Endothelial cell of umbilical vein (primary cell): ENCODE measurements at places on chromosomes 5 and 9. TPM values are rescaled to one million over a fixed set of nuclear protein-coding genes. Genes with fewer than 3 reads are reported as not detected.

DNA sequence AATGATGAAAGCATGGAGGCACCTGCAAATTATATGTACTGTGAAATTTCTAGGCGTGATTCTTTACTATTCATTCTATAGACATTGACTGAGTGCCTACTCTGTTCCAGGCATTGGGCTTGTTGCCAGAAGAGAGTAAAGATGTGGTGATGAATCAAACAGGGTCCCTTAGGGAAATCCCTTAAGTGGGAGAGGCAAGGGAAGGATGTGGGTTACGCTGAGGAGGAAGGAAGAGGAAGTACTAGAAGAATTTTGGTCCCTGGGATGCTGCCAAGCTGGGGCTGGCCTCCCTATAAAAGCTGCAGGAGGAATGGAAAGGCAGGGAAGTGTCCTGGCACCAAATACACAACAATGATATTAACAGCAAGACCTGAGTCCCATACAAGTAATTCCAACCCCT lies 76.7 kb upstream of the SPOCK1 start:
- DNase-seq = peak; percentile 57

DNA sequence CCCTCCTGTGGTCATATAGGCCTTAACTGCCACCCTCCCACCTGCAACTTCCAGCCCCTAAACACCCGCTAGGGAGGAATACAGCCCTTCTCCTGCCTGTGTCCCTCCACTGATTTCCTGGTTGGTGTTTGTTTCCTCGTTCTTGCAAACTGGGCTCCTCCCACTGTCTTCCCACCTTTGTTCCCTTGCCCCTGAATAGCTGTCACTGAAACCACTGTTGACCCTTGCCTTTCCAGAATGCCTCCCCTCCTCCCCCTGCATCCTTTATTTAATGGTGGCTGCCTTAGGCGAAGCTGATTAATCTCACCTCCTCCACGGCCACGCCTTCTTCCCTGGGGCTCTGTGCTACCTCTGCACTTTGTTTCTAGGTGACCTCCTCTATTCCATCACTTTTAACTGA lies 626.7 kb downstream of the BNC2 start:
- no peak for DNase-seq

- DNase-seq = no peak
Measured at GRCh38 chr9:86955561-86955960, 8.3 kb upstream of the GAS1 start.

DNA sequence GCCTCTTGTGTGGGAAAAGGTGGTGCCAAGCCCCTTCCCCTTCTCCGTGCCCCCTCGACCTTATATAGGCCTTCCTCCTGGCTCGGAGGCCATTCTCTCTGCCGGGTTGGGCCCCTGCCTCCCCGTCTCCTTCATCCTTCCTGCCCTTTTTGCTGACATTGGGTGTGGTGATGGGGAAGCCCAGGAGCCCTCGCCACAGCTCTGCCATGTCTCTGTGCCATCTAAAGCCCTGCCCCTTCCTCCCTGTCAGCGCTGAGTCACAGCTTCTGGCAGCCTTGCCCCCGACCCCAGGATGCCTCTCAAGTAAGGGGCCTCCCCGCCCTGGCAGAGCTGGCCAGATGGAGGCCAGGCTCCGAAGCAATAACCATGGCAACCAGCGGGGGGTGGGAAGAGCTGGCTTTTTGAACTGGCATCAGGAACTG lies 30.4 kb downstream of the JADE2 start:
- DNase-seq = peak; percentile 91

- DNase-seq = no peak
Measured at GRCh38 chr5:36059571-36060419, 6.9 kb downstream of the UGT3A2 start.

DNA sequence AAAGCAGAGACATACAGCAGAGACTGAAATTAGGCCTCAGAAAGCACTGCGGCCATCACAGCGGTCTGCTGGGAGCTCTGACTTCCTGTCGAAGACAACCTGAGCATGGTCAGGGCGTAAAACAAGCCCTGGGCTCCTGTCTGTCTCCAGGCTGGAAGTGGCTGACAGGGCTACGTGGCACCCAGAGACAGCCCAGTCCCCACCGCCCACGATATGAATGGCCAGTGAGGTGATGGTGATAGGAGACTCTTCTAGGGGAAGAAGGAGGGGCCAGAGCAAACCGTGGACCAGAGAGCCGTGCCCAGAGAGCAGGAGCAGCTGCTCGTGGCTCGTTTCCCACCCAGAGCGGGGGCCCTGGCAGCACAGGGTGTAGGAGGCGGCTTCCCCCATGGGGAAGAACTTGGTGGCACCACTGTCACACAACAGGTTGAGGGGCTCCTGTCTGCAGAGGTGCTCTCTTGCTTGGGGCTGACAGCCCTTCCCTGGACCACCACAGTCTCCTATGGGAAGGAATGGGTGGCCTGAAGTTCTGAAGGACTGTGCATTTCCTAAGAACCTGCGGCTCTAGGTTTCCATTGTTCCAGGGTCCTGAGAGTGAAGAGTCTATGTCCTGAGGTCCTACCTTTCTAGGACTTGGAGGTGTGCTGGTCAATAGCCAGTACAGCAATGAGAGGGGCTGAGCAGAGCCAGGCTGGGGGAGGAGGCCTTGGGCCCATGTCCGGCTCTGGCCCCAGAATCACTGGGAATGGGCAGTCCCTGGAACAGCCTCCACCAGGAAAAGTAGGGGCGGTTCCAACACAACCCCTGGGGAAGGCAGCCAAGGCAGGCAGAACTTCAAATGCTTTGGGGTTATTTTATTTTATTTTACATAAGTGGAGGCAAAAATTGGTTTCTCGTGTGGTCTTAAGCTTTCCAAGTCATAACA lies 56.4 kb downstream of the BARX1 start:
- no peak for DNase-seq

DNA sequence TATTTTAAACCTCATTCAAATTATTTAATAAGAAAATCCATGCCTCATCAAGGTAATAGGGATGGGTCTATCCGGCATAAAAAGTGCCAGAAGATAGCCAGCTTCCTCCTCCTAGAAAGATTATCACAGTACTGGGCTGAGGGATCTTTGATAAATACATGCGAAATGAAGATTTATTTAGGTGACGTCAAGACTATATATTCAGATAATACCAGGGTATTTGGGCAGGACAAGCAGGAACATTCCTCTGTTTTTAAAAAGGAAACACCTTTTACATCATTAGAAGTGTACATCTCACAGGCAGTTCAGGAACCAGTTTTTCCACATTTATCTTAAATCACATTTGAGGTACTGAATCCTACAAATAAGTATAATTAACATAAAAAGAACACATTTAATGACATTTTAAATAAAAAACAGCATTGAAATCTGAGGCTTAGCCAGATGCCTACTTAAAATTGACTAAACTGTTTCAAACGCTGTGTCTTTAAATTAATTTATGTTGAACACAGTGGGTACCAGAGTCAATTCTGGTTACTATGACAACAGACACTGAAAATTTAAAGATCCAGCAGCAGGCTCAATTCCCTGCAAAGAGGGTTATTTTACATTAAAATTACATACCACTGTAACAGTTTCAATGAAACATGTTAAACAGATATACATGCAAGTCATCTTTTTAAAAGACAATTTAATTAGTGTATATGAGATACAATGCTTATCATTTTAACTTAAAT lies 124.7 kb upstream of the SLCO6A1 start:
- no peak for DNase-seq

DNA sequence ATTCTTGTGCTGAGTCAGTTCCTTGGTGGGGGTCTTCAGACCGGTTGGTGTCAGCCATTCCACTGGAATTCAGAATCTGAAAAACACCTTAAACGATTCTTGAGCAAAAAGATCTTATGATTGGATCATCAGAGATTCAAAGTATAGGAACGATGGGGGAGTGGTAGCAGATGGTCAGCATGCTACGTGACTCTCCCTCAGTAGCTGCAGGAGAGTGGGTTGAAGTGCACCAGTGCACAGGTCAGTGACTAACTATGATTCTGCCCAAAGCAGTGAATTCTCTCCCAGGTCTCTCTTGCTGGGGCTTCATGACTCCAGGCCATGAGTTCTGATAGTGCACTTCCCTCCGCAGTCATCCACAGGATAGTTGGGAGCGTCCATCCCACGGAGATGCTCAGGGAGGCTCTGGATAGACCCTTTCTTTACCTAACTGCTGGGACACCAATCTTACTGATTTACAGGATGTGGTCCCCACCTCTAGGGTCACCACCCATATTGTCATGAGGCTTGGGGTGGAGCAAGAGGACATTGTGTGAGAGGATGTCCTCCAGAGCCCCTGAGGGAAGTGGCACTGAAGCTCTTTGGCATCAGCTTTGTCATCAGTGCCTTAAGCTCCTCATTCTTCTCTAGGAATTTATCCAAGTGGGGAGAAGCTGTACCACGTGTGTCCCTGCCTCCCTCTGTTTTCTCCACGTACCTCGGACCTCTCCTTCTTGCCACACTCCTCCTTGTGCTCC lies 62.0 kb downstream of the RASGRF2 start:
- no peak for DNase-seq

DNA sequence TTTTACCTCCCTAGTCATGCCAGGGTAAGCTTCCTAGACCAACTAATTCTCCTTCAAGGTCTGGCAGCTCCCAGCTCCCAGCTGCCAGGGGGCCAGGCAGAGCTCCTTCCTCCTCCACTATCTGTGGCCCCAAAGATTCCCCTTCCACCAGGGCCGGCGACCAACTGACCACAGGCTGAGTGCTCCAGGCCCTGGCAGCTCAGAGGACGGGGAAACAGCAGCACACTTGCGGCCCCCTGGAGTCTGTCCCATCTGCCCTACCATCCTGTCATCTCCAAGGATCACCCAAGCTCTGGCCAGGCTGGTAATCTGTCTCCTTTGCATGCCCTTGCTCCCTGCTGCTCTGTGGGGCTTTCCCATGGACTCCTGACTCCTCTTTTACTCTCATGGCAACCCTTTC lies 31.2 kb upstream of the BASP1 start:
- DNase-seq = no peak

GRCh38 chr9:105390871-105391270 lies 57.0 kb upstream of the FSD1L start:
- no peak for DNase-seq

GRCh38 chr9:127825319-127826051 lies 22.8 kb downstream of the FPGS start:
- no peak for DNase-seq

GRCh38 chr5:168163966-168164365 lies 127.5 kb upstream of the WWC1 start:
- DNase-seq = no peak

- peak; percentile 86 for DNase-seq
Measured at GRCh38 chr9:128635266-128636023, 21.2 kb downstream of the DYNC2I2 start.

DNA sequence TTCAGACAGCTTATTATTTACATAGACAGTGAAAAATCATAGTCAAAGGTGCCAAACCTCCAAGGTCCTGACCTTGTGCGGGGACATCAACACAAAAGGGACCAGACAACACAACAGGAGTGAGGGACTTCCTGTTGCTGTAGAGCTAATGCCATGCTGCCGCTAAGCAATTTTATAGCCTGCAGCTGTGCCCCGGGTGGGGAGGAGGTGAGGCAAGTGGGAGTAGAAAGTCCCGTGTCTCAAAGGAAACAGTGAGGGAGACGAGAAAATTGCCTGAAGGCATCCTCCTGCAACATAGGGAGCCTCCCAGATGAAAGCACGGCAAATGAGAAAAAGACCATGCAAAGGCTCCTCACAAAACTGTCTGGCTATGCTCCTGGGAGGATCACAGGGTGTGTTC lies 58.8 kb downstream of the CAAP1 start:
- peak; percentile 3 for DNase-seq

DNA sequence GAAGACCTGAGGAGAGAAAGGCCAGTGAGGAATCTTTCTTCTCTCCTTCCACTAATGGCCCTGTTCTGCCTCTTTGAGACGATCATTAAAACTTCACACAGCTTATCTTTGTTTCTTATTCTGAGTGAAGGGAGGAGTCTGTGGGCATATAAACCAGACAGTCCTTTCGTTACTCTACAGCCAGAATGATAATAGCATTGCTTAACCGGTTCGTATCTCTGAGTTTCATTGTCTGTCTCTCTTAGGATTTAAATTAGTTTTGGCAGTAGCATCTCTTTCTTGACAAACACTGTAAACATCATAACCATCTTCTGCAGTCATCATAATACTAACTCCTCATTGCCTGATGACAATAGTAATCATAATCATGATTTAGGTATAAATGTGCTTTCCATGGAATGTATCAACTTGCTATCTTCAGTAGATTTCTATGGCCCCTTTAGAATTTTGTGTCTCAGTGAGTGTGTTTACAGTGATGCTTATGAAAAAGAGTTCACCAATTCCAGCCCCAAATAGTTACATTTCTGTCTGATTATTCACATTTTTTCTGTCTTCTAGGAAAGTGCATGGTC lies 618.8 kb upstream of the KLF4 start:
- no peak for DNase-seq

DNA sequence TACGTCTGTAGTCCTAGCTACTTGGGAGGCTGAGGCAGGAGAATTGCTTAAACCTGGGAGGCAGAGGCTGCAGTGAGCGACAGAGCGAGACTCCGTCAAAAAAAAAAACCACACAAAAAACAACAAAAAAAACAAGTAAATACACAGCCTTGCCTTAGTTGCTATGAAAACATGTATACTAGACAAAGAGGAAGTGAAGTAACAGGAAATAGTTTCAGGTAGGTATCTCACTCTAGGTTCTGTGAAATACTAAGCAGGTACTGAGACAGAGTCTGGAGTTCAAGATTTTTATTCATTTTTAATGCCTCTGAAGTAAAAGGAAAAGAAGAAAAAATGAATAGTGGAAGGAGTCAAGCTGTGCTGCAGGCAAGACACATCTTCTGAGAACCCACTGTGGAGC lies 687.9 kb upstream of the RGMB start:
- DNase-seq = no peak

- no peak for DNase-seq
Measured at GRCh38 chr5:174119468-174119881, 74.0 kb downstream of the NSG2 start.

DNA sequence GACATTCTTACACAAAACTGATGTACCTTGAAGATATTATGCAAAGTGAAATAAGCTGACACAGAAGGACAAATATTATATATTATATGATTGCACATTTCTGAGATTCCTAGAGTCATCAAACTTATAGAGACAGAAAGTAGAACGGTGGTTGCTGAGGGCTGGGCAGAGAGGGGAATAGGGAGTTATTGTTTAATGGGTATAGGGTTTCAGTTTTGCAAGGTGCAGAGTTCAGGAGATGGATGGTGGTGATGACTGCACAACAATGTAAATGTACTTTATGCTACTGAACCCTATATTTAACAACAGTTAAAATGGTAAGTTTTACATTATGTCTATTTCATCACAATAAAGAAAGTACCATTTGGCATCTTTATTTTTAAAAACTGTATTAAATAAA lies 315.8 kb upstream of the POU5F2 start:
- DNase-seq = no peak

- no peak for DNase-seq
Measured at GRCh38 chr9:112809351-112809848, 58.8 kb downstream of the SNX30 start.

SEMA6A gene
- total RNA-seq = 1.4 and 1.5 TPM in 2 replicates

C5orf15 gene
- 24.8 and 25.3 TPM in 2 replicates for total RNA-seq

MYO10 gene
- total RNA-seq = 144 and 148 TPM in 2 replicates

ELAVL2 gene
- total RNA-seq = 0.18 and 0.20 TPM in 2 replicates

ZNF879 gene
- 2.7 and 3.7 TPM in 2 replicates for total RNA-seq

RACK1 gene
- total RNA-seq = 1,910 and 2,029 TPM in 2 replicates

TRIO gene
- 242 and 248 TPM in 2 replicates for total RNA-seq

CFAP90 gene
- total RNA-seq = not detected in 2 replicates

IL9 gene
- total RNA-seq = not detected in 2 replicates

OR1L8 gene
- 0.15 and 0.16 TPM in 2 replicates for total RNA-seq

GOLPH3 gene
- total RNA-seq = 67.2 and 70.2 TPM in 2 replicates

NUTM2F gene
- not detected in 2 replicates for total RNA-seq
